ENCODE measurements at places on chromosomes 2 and 18. TPM values are rescaled to one million over a fixed set of nuclear protein-coding genes. Genes with fewer than 3 reads are reported as not detected.

DNA sequence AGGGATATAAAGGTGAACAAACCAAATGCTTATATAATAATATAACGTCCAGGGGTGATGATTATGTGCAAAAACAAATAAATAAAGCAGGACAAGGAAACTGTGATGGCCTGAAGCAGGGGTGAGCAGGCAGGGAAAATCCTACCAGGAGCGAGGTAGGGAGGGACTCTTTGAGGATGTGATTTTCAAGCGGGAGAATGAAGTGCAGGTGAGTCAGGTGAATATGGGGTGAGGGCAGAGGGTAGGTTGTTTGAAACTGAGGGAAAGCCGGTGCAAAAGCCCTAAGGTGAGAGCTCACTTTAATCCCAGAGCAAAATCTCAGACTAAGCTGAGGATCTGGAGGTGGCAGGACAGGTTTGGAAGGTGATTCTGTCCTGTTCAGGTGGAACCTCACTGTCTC, 40.7 kb downstream of the CYP26B1 start:
- no peaks in the 10 kb centered on the region for H3K27me3 ChIP-seq
- no peaks in the 10 kb centered on the region for H3K36me3 ChIP-seq
- H3K4me1 ChIP-seq, result no peaks in the 10 kb centered on the region
- DNase-seq, result no peak
- no peak overlapping the region for H3K4me3 ChIP-seq

COMMD1 gene
- total RNA-seq, result 23.5 TPM

DNA sequence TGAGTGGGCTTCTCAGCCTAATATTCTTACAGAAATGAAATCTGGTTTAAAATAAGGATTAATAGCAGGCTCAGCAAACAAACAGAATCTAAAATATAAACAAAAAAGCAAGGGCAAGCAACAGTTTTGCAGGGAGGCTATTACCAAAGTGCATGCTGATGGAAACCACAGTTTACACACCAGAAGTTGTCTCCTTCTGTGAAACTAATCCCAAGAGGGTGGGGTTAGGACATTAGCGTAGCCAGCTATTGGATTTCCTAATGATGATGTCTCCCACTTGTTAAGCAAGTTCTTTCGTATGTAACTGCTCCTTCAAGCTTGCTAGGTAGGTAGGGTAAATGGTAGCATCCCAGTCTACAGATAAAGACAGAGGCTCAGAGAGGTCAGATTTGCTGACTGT, 65.0 kb upstream of the TSPYL6 start:
- H3K27ac ChIP-seq, result no peak overlapping the region
- 0 out of 2 replicates have a peak, but pooled peaks cover 2% of the 10 kb centered on the region for H3K4me1 ChIP-seq
- H3K36me3 ChIP-seq, result no peaks in the 10 kb centered on the region
- no peak overlapping the region for H3K4me3 ChIP-seq
- no peaks in the 10 kb centered on the region for H3K27me3 ChIP-seq

EVA1A gene
- 4.3 TPM for total RNA-seq

CCDC148 gene
- total RNA-seq, result 1.3 TPM

MPP4 gene
- total RNA-seq, result not detected

CCDC74A gene
- total RNA-seq, result 14.9 TPM

ALPI gene
- total RNA-seq, result not detected

GPR35 gene
- total RNA-seq, result not detected

DNA sequence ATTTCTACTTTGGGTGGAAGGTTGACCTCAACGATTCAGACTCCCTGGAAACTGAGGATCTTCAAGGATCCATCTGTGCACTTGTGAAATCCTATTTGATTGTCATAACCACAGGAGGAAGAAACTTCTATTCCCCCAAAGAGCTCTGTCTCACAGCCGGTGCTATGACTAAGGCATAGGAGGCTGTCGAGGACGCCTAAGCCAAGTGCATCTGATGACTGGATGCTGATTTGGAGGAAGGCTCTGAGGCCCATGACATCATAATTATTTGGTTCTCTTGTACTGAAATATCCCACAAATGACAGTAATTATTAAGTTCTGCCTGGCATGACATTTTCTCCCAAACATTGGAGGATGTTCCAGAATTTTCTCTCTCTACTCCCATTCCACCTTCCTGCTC, 13.8 kb upstream of the KCNF1 start:
- no peak overlapping the region for H3K4me3 ChIP-seq
- H3K4me1 ChIP-seq, result no peaks in the 10 kb centered on the region
- no peaks in the 10 kb centered on the region for H3K36me3 ChIP-seq

DNA sequence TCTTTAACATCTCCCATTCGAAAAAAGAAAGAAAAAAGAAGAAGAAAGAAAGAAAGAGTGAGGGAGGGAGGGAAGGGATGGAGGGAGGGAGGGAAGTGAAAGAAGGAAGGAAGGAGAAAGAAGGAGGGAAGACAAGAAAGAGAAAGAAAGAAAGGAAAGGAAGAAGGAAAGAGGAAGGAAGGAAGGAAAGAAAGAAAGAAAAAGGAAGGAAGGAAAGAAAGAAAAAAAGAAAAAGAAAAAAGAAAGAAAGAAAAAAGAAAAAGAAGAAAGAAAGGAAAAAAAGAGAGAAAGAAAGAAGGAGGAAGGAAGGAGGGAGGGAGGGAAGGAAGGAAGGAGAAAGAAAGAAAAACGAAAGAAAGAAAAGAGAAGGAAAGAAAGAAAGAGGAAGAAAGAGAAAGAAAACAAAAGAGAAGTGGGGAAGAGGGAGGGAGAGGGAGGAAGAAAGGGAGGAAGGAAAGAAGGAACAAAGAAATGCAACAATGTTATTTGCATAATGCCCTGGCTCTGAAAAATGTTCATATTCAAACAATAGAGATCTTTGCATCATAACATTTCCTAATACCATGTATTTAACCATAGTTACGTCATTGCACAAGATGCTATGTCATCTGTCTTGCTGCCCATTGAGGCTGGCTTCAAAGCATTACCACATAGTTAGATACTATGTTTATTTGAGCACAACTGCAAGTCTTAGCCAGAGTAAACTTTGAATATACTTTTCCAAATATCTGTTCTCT, 550.6 kb downstream of the DSC3 start:
- H3K36me3 ChIP-seq, result no peaks in the 10 kb centered on the region
- no peak overlapping the region for H3K4me3 ChIP-seq
- H3K27me3 ChIP-seq, result no peaks in the 10 kb centered on the region
- no peaks in the 10 kb centered on the region for H3K4me1 ChIP-seq
- H3K27ac ChIP-seq, result no peak overlapping the region
- DNase-seq, result no peak

DNA sequence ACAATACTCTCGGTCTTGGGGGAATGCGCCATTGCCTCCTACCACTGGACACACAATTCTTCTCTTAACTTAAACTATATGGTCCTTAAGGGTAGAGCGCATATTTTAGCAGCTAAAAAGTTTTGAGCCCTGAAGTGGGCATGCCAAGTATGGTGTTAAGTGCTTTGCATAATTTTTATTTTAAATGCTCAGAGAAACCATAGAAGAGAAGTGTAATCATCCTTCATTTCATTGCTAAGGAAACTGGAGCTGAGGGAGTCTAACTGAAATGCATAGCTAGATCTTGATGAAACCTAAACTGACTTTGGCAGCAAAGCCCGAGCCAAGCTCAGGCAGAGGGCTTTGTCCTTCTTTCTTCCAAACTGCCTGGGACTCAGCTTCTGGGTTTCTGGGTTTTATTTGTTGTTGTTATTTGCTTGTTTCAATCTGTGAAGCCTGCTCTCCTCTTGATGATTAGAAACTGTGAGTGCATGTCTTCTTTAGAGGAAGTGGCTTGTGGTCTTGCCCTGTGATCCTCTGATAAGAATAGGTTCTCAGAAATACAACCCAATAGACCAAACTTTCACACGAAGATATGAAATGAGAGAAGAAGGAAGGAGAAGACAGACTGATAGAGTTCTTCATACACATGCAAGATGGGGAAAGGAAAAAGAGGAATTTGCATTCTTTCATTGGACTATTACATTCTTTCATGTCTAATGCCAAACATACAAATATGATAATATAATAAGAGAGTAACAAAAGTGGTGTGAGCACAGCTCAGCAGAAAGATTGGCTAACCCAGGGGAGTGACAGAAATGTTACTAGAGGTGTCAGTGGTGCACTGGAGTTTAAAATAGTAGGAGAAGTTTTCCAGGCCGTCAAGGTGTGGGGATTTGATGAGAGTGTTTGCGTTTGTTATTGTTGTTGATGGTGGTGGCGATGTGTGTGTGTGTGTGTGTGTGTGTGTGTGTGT, 7.5 kb upstream of the RNF144A start:
- no peak overlapping the region for H3K27ac ChIP-seq
- no peaks in the 10 kb centered on the region for H3K4me1 ChIP-seq
- H3K27me3 ChIP-seq, result no peaks in the 10 kb centered on the region

BMP10 gene
- not detected for total RNA-seq

DNA sequence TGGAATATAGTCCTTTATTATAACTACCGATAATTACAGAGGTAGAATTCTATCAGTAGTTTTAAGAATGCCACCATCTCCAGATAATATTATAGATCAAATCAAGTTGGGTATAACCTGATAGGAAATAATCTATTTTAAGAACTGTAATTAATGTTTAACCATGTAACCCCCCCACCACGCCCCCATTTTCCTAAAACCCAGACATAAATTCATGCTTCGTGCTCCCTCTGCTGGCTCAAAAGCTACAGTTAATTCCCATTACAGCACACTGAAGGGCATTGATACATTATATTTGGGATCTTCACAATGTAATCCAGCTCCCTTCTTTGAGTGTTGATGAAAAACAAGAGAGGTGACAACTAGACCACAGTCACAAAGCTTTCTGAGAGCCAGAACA, 228.0 kb upstream of the SMAD7 start:
- no peak overlapping the region for H3K4me3 ChIP-seq
- no peaks in the 10 kb centered on the region for H3K4me1 ChIP-seq
- no peaks in the 10 kb centered on the region for H3K27me3 ChIP-seq
- no peaks in the 10 kb centered on the region for H3K36me3 ChIP-seq
- no peak for DNase-seq

GRCh38 chr2:38856165-38856564, 19.6 kb downstream of the DHX57 start:
- no peaks in the 10 kb centered on the region for H3K27me3 ChIP-seq
- no peak overlapping the region for H3K27ac ChIP-seq
- H3K4me3 ChIP-seq, result no peak overlapping the region
- H3K36me3 ChIP-seq, result peaks cover 26% of the 10 kb centered on the region
- no peaks in the 10 kb centered on the region for H3K4me1 ChIP-seq

DNA sequence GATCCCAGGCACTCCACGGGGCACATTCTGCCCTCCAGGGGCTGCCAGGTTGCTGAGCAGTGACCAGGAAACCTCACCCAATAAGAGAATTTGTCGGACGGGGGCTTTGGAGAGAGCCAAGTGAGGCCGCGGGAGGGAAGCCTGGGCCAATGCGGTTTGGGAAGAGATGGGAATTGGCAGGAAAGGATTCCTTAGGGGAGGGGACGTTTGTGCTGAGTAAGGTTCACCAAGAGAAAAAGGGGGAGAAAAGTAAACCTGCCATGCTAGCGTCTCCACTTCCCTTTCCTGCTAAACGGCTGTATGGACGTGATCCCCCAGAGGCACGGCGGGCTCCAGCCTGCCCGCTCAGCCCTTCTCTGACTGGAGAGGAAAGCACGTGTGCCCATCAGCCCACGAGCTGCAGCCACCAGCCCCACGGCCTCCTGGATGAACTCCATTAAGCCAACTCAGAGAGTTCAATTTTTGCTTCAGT, 194.4 kb upstream of the ID2 start:
- no peaks in the 10 kb centered on the region for H3K36me3 ChIP-seq
- H3K27ac ChIP-seq, result no peak overlapping the region
- H3K27me3 ChIP-seq, result no peaks in the 10 kb centered on the region
- DNase-seq, result no peak
- H3K4me1 ChIP-seq, result peaks cover 8% of the 10 kb centered on the region
- no peak overlapping the region for H3K4me3 ChIP-seq

DNA sequence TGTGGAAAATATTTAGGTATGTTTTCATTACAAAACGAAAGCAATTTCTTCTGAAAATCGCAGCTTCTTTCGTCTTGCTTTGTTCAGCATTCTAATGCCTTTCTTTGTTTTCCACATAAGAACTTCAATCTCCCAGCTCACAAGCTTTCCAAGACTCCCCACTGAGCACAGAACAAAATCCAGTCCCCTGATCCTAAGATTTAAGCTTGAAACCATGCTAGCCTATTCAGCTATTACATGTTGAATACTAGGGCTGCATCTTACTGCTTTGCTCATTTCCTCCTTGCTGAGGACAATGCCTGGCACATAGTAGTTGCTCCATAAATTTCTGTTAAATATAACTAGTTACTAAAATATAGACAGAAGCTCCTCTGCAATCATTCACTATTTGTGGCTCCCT, 160.6 kb downstream of the GALNT3 start:
- H3K27me3 ChIP-seq, result no peaks in the 10 kb centered on the region
- no peaks in the 10 kb centered on the region for H3K36me3 ChIP-seq
- H3K4me1 ChIP-seq, result peaks cover 32% of the 10 kb centered on the region
- H3K4me3 ChIP-seq, result no peak overlapping the region
- DNase-seq, result peak; percentile 34

DNA sequence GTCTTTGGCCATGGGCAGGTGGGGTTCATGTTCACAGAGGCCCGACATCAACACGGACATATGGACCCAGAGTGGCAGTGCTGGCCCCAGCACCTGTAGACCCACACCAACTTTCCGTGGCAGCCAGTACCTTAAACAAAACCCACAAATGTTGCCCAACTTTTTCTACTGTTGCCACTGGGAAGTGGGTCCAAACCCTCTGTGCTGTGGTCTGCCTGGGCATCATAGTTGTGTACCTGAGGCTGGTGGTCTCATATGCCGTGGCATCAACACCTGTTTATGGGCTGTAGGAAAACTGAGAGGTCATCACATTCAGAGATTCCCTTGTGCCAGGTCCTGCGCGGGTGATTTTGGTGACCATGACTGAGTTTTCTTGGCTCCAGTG, 79.9 kb downstream of the SH3RF3 start:
- H3K27me3 ChIP-seq, result no peaks in the 10 kb centered on the region
- H3K36me3 ChIP-seq, result no peaks in the 10 kb centered on the region
- no peak overlapping the region for H3K4me3 ChIP-seq
- DNase-seq, result no peak
- no peaks in the 10 kb centered on the region for H3K4me1 ChIP-seq
- no peak overlapping the region for H3K27ac ChIP-seq

DNA sequence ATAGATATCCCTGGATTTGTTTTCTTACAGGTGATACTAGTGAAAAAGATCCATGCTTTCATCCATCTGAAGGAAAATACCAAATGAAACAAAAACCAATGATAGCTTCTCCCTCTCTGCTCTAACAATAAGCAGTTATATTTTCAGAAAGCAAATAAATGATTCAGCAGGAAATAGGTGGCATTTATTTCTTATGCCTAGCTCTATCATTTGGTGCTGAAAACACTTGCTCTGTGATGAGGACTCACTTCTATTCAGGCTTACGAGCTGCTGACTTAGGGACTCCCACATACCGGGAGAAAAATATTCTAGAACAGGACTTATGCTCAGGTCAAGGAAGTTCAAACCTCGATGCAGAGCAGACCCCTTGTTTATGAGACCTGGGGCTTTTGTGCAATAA, 142.6 kb downstream of the SETBP1 start:
- no peaks in the 10 kb centered on the region for H3K36me3 ChIP-seq
- no peaks in the 10 kb centered on the region for H3K27me3 ChIP-seq
- no peak for DNase-seq
